ENCODE measurements at places on chromosomes 1 and 21.

GRCh38 chr1:22646384-22646783, 3.0 kb downstream of the C1QC start:
- no peak for DNase-seq

GRCh38 chr1:84152649-84153056, 8.6 kb downstream of the PRKACB start:
- no peak for DNase-seq

DNA sequence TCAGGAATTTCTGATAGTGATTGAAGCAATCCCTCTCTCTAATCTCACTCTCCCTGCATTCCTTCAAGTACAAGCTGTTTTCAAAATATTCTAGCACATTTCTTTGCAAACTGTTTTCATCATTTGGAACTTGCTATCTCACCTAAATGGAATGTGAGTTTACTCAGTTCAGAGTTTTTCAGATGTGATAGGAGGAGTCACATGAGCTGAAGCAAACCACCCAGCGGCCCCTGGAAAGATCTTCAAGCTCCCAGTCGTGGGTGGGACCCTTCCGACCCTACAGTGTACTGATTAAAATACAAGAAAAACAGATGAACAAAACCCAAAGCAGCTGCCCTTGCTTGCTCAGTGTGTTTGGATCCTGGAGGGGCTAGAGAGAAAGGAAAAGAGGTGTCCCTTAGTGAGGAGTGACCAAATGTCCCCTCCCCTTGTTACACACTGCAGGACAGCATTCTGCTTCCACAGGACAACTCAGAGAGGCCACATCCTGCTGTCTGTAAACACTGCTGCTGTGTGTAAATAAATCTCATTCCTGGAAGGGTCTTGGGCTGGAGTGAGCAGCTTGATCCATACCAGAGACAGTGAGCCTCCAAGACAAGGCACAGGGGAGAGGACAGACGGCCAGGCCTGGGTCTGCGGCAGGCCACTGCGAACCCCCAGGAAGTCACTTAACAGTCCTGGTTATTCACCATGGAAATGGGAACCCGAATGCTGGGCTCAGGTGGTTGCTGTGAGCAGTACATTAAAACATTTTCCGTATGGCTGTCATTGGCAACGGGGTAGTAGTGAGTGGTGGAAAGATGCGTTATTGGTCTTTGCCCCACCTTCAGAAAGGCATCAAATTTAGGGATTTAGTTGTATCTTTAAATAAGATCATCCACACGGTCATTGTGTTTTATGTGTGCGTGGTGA, 229.2 kb downstream of the RHOU start:
- peak; percentile 69 for DNase-seq

DNA sequence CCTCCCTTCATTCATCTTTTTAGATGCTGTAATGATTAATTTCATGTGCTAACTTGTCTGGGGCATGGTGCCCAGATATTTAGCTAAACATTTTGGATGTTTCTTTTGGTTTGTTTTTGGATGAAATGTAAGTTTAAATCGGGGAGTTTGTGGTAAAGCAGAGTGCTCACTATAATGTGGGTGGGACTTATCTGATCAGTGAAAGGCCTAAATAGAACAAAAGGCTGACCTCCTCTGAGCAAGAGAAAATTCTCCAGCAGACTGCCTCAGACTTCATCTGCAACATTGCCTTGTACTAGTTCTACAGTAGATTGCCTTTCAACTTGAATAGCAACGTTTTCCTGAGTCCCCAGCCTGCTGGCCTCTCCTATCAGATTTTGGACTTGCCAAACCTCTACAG, 183.6 kb downstream of the S1PR1 start:
- no peak for DNase-seq

Data from fibroblast of mammary gland (primary cell).